ENCODE measurements at places on chromosomes 3 and 15. TPM values are rescaled to one million over a fixed set of nuclear protein-coding genes. Genes with fewer than 3 reads are reported as not detected.
A peak's percentile ranks its signal among the peaks of the same experiment; 100 is the strongest.

Gene MEIS2
- total RNA-seq: 6.0 TPM

Gene ATP8B4
- not detected for total RNA-seq

Gene ROBO1
- total RNA-seq: 505 TPM

Gene SERPINI2
- total RNA-seq: not detected

Gene TIMP4
- not detected for total RNA-seq

Gene LYZL4
- total RNA-seq: not detected

Gene NR1I2
- not detected for total RNA-seq

Gene BHLHE40
- total RNA-seq: 0.22 TPM

Gene RUVBL1
- 33.1 TPM for total RNA-seq

Gene HIGD2B
- not detected for total RNA-seq

Gene WDR93
- not detected for total RNA-seq

Gene KBTBD8
- 8.6 TPM for total RNA-seq

DNA sequence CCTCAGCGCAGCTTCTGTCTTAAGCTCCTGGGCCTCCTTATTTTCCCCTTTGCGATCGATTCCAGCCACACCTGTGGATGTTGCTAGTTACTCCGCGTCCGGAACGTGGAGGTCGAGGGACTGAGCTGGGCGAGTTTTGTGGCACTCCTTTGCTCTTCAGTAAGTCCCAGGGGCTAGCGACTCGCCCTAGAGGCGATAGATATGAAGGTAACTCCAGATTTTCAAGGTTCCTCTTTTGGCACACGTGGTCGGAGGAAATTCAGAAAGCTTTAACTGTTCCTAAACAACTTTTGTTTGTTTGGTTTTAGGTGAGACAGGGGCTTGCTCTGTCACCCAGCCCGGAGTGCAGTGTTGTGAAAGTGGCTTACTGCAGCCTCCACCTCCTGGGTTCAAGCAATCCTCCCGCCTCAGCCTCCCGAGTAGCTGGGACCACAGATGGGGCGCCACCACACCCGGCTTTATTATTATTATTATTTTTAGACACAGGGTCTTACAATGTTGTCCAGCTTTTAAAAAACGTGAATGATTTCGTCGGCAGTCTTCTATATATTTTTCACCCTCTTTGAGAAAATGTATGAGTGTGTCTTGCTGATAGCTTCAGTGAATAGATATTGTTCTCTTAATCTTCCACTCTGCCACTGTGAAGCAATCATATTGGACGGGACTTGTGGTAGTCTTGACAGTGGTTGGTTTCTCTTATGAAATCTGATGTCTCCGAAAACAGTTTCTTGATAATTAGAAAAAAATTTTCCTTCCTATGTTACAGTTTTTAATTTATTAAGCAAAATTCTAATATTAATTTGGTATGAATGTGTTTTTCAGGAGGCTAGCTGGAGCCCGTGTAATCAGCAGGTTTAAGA is 785 bp downstream of the MFSD1 start:
- no peak overlapping the region for H3K27ac ChIP-seq
- no peaks in the 10 kb centered on the region for H3K36me3 ChIP-seq
- H3K4me1 ChIP-seq: peaks cover 7% of the 10 kb centered on the region
- H3K4me3 ChIP-seq: peak overlapping the region; percentile 82
- no peak for DNase-seq

GRCh38 chr3:23756206-23756840 is 49.4 kb upstream of the UBE2E1 start:
- H3K4me1 ChIP-seq: peaks cover 15% of the 10 kb centered on the region
- H3K4me3 ChIP-seq: no peak overlapping the region
- H3K27ac ChIP-seq: no peak overlapping the region
- DNase-seq: no peak
- no peaks in the 10 kb centered on the region for H3K36me3 ChIP-seq

GRCh38 chr3:21158861-21159542 is 592.0 kb downstream of the ZNF385D start:
- no peak overlapping the region for H3K27ac ChIP-seq
- no peaks in the 10 kb centered on the region for H3K27me3 ChIP-seq
- no peak for DNase-seq
- H3K4me3 ChIP-seq: no peak overlapping the region

GRCh38 chr15:63118854-63119253 is 2.8 kb upstream of the LACTB start:
- no peak for DNase-seq
- H3K27me3 ChIP-seq: peaks cover 6% of the 10 kb centered on the region

DNA sequence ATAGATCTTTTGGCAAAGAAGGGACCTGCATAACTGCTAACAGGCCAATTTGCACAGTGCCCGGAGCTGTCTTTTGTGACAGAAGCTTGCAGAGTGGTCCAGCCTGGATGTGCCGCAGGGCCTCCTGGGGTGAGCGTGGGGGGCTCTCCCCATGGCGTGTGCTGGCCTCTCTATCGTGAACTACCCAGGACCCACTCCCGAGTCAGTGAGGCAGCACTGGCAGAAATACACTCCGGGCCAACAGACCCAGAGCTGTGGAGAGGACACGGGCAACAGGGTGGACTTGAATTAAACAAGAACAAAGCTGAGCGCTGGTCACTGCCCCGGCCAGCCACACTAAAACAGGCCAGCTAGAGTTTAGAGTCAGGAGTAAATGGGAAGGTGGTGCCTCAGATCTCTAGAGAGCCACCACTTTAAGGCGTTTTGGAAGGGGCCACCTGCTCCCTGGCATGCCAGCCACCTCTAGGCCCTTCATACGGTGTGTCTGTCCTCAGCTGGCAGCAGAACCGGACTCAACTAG is 152.1 kb downstream of the KLF13 start:
- H3K27ac ChIP-seq: no peak overlapping the region
- peaks cover 12% of the 10 kb centered on the region for H3K36me3 ChIP-seq

DNA sequence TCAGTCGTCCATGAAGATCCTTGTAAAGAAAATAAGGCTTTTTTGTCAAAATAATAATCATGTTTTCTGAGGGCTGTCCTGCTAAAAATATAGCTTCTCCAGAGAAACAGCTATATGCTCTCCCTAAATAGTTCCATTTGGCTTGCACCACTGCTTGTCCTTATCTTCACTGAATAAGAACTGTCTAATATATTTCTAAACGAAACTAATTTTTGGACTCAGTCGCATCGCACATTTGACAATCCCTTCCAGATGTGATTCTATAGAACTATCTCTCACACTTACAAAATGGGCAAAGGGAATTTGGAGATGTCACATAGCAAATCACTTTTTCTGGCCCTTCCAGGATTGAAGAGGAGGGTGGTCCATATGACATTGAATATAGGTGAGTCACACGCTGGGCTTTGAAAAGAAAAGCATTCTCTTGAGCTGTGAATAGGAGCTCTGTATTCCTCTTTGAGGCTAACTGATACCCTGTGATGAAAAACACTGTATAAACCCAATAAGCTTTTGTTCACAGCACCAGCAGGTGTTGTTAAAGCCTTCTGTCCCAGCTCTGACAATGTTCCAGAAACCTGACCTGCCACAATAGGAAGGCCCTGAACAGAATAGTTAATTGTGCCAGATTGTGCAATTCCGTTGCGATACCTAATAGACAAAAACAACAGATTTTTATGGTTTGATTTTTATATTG is 1144.2 kb downstream of the ROBO2 start:
- H3K27me3 ChIP-seq: no peaks in the 10 kb centered on the region
- H3K4me1 ChIP-seq: no peaks in the 10 kb centered on the region
- no peak overlapping the region for H3K27ac ChIP-seq
- no peak overlapping the region for H3K4me3 ChIP-seq
- DNase-seq: no peak

- H3K4me1 ChIP-seq: no peaks in the 10 kb centered on the region
- peaks cover 21% of the 10 kb centered on the region for H3K36me3 ChIP-seq
- DNase-seq: no peak
- no peak overlapping the region for H3K4me3 ChIP-seq
Observed at GRCh38 chr15:72082176-72082575, 35.8 kb downstream of the MYO9A start.

DNA sequence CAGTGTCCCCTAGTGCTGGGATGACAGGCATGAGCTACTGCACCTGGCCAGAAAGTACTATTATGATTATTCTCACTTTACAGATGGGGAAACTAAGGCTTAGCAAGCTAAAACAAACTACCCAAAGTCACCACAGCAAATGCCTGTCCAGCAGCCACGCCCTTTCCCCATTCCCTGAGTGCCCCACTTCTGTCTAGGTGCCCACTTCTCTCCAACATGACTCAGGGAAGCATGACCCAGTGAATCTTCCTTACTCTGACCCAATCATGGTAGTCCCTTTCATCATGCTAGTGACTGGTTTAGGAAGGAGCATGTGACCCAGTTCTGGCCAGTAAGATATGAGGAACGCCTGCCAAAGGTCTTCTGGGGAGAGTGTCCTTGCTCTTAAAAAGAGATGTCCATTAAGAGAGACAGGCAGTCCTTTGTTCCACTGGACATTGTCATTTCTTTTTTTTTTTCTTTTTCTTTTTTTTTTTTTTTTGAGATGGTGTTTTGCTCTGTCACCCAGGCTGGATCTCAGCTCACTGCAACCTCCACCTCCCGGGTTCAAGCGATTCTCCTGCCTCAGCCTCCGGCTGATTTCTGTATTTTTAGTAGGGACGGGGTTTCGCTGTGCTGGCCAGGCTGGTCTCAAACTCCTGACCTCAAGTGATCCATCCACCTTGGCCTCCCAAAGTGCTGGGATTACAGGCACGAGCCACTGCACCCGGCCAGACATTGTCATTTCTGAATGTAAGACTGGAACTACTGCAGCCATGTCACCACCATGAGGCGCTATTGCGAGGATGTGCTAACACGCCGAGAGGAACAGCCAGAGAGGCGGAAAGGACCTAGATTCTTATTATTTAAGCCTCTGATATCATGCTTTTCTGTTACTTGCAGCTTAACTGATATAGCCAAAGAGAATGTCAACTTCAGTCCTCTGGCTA is 19.8 kb downstream of the MEGF11 start:
- H3K27ac ChIP-seq: no peak overlapping the region
- H3K4me1 ChIP-seq: peaks cover 32% of the 10 kb centered on the region
- no peaks in the 10 kb centered on the region for H3K36me3 ChIP-seq

- H3K4me3 ChIP-seq: no peak overlapping the region
- peaks cover 10% of the 10 kb centered on the region for H3K4me1 ChIP-seq
- no peaks in the 10 kb centered on the region for H3K27me3 ChIP-seq
Observed at GRCh38 chr3:136938334-136938733, 19.4 kb upstream of the IL20RB start.

- no peak overlapping the region for H3K27ac ChIP-seq
- no peaks in the 10 kb centered on the region for H3K27me3 ChIP-seq
- H3K4me3 ChIP-seq: no peak overlapping the region
- peaks cover 16% of the 10 kb centered on the region for H3K36me3 ChIP-seq
- H3K4me1 ChIP-seq: peaks cover 2% of the 10 kb centered on the region
Observed at GRCh38 chr3:138675393-138675792, 66.8 kb downstream of the FAIM start.

DNA sequence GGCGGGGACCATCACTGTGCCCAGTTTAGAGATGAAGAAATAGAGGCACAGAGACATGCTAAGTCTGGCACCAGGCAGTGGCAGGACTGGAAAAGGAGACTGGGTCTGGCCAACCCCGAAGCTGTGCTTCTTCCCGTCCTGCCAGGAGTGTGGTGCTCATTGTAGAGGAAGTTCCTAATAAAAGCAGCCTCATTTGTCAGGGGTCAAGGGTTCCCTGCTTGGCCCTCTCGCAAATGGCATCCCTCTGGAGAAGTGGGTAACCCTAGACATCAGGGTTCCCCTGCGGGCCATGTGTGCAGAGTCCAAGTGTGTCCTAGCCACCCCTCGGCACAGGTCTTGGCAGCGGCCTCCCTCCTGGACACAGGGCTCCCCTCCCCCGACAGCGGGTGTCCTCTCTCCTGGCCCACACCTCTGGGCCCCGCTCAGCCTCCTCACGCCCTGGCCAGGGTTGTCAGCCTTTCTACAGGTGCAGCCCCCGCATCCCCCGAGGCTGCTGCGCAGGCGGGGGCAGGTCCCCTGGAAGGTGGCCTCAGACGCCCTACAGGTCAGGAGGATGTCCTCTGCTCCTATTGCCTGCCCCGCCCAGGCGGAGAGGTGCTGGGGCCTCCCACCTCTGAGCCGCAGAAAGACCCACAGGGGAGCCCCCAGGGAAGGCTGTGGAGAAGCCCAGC is 61.8 kb upstream of the PRR20G start:
- no peak for DNase-seq
- H3K4me1 ChIP-seq: peaks cover 3% of the 10 kb centered on the region
- H3K36me3 ChIP-seq: peaks cover 15% of the 10 kb centered on the region
- no peak overlapping the region for H3K27ac ChIP-seq

DNA sequence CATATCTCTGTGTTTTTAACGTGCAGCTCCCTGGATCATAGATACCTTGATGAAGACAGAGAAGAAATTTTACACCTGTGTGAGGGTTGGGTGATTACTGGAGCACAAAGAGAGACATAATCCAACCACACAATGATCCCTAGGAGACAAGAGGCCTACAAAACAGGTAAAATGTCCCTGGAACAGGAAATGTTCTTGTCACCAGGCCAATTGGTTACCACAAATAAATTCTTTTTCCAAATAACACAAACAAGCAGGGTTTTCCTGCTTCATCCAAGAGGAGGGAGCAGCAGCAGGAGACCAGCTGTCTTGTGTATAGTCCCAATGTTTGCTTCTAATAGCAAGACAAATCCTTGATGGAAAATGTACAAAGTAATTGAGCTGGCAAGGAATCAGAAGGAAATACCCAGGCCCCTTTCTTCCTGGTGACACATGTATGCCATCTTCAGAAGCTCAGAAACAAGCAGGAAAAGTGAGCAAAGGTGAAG is 1.4 kb downstream of the MGLL start:
- peaks cover 5% of the 10 kb centered on the region for H3K27me3 ChIP-seq
- H3K4me1 ChIP-seq: peaks cover 19% of the 10 kb centered on the region
- H3K4me3 ChIP-seq: no peak overlapping the region
- DNase-seq: no peak
- H3K27ac ChIP-seq: no peak overlapping the region

- H3K36me3 ChIP-seq: no peaks in the 10 kb centered on the region
- no peak for DNase-seq
- H3K27me3 ChIP-seq: no peaks in the 10 kb centered on the region
- no peaks in the 10 kb centered on the region for H3K4me1 ChIP-seq
Observed at GRCh38 chr3:107897471-107898061, 193.3 kb downstream of the CD47 start.

DNA sequence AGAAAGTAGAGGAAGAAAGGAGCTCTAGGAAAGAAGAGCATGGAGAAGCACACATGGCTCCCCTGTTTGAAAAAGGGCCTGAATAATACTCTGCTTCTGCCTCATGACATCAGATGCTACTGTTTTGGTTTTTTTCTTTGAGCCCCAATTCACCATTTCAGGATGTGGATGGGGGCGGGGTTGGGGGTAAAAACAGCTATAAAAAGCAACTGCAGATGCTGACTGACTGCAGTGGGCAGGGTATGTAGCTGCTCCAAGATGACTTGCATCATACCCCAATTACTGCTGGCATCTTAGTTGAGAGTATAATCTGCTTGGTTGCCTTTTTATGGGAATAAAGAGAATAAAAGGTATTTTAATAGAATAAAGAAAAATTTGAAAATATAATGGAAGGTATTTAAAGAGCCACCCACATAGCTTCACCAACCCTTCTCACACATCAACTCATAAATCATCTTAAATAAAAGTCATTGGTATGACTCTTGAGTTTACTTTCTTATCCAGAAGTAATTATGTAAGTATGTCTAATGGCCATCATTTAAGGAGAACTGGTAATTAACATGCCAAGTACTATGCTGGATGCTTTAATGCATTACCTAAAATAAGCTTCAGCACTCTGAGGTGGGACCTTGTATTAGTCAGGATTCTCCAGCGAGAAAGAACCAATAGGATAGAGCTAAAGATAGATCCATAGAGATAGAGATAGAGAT is 36.4 kb upstream of the TMEM45A start:
- H3K4me1 ChIP-seq: peaks cover 7% of the 10 kb centered on the region
- H3K36me3 ChIP-seq: no peaks in the 10 kb centered on the region
- H3K4me3 ChIP-seq: no peak overlapping the region
- H3K27me3 ChIP-seq: no peaks in the 10 kb centered on the region
- DNase-seq: no peak

All from glutamatergic neuron (in vitro differentiated cells).